ENCODE measurements at places on chromosomes 2 and 18. TPM values are rescaled to one million over a fixed set of nuclear protein-coding genes. Genes with fewer than 3 reads are reported as not detected.
A peak's percentile ranks its signal among the peaks of the same experiment; 100 is the strongest.

DNA sequence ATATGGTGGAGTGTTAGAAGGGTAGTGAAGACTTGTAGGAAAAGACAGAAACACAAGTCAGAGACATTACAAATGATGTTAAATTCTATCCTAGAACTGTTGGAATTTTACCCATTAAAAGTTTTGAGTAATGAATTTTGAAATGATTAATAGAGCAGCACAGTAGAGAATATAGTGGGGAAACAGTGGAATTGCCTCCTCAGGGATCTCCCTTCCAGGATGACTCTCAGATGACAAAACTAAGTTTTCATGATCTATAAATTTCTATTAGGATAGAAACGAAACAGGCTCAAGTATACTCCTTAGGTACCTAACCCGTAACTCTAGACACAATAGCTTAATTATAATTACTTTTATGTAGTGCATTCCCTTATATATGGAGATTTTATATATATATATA lies 86.7 kb downstream of the DPP4 start:
- no peak for DNase-seq

DNA sequence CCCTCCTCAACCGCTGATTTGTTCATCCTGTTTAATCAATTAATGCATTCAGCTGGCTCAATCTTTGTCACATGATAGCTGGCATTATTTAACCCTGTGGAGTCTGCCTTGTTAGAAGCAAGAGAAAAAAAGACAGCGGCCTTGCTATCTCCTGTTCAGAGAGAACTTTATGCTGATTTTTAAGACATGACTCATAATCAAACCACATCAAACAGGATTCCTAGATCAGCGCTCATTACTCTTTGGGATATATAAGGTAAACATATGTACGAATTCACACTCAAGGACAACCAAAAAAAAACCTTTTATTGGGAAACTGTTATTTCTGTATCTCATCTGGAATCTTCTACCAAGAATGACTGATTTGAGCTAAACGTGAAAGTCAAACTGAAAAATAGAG lies 195.1 kb downstream of the C1D start:
- no peak for DNase-seq

The ANKRD62 gene
- total RNA-seq, result 4.2 TPM

GRCh38 chr18:49819823-49820671 lies 6.7 kb upstream of the ACAA2 start:
- no peak for DNase-seq

The FRZB gene
- 0.69 TPM for total RNA-seq

GRCh38 chr2:72897785-72898584 lies 10.8 kb downstream of the SPR start:
- no peak for DNase-seq

The NTSR2 gene
- not detected for total RNA-seq

GRCh38 chr18:21943456-21943855 lies 202.9 kb downstream of the MIB1 start:
- no peak for DNase-seq

The UNC80 gene
- 2.6 TPM for total RNA-seq

DNA sequence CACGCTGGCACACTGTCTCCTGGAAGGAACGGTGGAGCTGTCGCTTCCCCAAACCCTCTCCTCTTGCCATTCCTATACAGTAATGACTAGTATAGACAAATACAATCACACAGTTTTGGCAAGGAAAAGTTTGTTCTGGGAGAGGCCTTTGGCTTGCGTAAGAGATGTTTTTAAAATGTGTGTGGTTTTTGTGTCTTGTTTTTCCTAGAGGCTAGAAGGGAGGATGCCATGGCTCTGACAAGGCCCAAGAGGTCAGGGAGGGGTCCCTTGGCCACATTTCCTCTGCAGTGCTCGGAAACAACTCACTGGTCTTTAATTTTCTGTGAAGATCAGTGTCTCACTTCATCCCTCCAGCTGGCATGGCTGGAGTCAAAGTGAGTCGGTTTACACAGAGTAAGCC lies 195.9 kb downstream of the SH3RF3 start:
- no peak for DNase-seq

GRCh38 chr18:67068608-67069007 lies 447.9 kb downstream of the DSEL start:
- DNase-seq, result no peak

- no peak for DNase-seq
Observed at GRCh38 chr2:72713857-72714256, 112.0 kb downstream of the EXOC6B start.

The LYPD6B gene
- total RNA-seq, result 3.8 TPM

- DNase-seq, result peak; percentile 12
Observed at GRCh38 chr18:24600076-24600654, 139.7 kb downstream of the HRH4 start.

- no peak for DNase-seq
Observed at GRCh38 chr18:74271635-74272034, 20.1 kb downstream of the CYB5A start.

DNA sequence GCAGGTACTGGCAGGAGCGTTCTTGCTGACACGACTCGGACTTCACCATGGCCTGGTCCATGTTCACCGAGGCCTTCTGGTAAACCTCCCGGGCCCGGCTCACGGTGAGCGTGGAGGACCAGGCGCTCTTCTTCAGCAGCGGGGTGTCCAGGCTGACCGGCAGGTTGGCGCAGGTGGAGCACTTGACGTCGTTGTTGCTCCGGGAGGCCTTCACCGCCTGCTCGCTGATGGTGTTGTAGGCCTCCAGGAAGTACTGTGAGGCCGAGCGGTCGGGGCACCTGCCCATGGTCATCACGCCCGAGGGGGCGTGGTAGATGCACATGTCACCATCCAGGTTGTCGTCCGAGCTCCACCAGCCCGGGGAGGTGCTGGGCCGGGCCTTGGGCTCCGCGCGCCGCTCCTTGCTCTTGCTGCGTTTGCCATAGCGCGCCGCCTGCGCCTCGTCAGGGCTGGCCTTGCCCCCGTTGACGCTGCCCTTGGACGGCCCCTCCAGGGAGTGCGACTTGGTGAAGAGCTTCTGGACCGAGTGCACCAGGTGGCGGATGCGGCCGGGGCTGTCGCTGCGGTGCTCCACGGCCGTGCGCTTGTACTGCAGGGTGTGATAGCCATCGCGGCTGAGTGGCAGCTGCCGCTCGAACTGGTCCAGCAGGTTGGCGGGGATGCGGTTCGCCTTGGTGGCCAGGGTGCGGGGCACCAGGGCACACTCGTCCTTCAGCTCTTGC lies 429.3 kb downstream of the TGIF1 start:
- DNase-seq, result no peak

DNA sequence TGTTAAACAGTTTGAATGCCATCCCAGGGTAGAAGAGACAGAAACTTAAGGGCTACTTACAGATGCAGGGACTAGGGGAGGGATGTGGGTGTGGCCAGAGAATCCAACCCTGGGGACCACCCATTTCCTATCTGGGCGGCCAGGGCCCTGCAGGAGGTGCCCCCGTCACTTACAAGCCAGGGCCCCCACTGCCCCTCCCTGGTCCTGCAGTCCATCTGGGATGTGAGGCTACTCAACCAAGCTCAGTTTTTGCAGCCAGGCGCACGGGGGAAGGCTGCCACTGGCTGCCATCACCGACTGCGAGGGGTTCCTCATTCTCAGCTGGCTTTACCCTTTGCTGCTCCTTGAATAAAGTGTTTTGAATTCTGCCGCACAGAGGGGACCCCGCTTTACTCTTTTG lies 42.1 kb downstream of the RRM2 start:
- no peak for DNase-seq

- no peak for DNase-seq
Observed at GRCh38 chr2:121949271-121949670, 193.8 kb downstream of the TSN start.

GRCh38 chr2:171158036-171158789 lies 2.5 kb downstream of the TLK1 start:
- no peak for DNase-seq

The NCKAP5 gene
- 1.3 TPM for total RNA-seq

The CDH7 gene
- not detected for total RNA-seq

GRCh38 chr2:30971231-30972025 lies 164.2 kb upstream of the CAPN13 start:
- no peak for DNase-seq

- DNase-seq, result no peak
Observed at GRCh38 chr18:60775978-60776377, 403.4 kb upstream of the MC4R start.

The UBR3 gene
- 21.0 TPM for total RNA-seq

The MROH2A gene
- total RNA-seq, result not detected

DNA sequence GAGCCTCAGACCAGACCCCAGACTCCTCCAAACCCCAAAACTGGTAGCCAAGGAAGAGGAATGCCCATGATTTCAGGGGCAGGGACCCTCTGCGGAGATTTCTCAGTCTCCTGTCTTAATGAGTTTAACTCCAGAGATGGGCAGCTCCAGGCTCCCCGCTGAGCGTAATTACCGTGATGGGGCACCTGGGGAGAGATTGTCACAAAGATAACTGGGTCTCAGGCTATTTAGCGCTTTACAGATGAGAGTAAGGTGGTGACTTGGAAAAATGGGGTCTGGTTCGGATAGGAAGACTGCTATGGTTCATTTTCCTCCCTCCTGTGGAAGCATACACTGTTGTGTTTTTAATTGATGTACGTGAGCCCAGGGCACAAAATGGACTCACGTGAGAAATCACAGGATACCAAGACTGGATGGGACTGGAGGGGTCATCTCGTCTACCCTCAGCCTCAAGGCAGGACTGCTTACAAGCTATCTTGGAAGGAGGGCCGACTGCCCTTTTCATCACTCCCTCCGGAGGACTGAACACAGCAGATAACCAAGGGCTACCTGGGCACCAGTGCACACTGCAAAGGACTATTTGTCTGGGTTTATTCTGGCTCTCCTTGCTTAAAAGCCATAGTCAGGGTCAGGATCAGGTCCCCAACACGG lies 427.8 kb downstream of the ZNF521 start:
- no peak for DNase-seq

DNA sequence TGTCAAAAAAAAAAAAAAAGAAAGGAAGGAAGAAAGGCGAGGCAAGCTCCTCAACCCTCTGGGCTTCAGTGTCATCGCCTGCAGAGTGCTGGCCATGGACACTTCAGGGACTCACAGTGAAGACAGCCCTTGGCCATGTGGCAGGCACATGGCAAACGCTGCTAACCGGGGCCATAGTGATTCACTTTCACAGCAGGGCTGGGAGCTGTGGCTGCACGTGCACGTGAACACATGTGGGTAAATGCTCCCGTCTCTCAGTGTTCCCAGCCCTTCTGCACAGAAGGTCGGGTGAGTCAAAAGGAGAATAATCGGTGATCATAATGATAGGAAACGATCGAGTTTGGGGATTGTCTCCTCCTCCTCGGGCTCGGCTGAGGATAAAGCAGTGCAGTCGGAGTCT lies 46.1 kb upstream of the UBE2F start:
- DNase-seq, result peak; percentile 53

DNA sequence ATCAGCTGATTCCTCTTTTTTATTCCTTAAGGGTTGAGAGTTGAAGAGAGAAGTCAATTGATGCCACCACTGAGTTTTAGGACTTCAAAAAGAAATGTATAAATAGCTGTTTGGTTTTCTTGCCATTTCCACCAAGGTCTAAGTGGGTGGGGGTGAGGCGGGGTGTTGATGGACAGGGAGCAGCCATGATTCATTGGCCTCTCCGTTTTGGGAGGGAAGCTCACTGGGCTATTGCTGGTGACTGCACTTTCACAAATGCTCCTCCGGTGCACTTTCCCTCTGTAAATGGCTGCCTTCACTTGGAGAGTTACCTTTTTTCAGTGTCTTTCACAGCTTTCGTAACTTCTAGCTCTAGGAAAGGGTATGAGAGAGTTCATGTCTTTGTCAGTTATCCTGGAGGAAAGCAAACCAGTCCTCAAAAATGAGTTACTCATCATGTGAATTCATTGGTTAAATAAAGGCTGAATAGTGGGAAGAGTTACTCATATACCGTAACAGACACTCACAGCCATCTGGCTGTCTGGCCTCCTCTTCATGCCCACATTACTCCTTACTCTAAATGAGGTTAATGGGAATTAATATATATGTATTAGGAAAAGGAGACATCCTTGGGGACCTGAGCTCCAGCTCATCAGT lies 17.4 kb upstream of the CTAGE1 start:
- no peak for DNase-seq

DNA sequence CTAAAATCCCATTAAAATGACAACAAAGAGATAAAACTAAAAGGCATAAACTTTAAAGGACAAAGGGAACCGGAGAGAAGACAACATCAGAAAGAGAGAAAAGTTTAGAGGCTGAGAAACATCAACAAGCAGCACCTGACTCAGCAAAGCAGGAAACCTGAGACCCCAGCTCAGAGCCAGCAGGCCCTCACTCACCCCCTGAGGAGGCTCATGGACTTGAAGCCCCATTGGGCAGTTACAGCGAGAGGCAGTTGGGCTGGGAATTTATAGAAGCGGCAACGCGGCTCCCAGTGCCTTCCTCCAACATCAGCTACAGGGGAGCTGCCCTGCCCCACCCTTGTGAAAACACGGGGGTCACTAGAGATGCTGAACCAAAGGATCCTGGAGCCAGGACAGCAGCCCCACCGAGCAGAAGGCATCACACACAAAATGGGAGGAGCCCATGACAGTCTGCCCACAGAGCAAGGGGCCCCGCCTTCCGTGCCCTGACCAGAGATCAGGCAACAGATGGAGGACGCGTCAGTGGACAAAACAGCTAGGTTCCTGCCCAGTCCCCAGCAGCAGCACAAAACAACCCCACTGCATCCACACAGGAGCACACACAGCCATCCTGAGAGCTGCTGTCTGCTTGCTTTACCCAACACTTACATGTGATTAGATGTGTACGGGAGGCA lies 52.7 kb downstream of the CMPK2 start:
- no peak for DNase-seq

DNA sequence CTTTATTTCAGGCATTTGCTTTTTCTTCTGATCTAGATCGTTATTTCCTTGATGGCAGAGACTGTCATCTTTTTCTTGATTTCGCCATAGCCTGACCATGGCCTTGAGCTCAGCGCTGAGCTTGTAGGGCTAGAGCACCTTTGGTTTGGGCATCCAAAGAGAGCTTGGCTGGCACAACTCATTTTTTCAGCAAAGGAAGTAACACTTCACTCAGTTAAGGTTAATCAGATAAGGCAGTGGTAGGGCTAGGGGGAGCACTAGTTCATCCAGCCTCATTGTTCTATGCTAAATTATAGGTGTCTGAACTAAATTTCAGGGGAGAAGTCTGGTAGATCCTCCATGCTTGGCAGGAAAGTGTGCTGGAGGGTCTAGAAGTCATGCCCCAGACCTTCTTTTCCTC lies 125.0 kb downstream of the SETBP1 start:
- DNase-seq, result no peak

The GAREM2 gene
- total RNA-seq, result 4.0 TPM

DNA sequence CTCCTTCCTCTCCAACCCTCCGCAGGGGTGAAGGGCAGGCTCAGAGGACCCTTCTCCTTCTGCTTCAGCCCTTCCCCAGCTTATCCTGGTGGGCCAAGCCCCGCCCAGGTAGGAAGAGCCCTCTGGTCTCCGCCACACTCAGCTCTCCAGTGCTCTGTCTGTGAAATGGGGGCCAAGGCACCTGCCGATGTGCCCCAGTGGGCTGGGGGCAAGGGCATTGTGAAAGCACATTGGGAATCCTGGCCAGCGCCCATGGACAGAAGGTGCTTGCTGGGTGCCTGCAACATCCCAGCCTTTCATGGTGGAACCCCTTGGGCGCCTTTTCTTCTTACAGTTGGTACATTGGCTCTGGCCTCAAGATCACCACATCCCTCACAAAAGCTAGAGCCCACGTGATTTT lies 150.8 kb downstream of the INHBB start:
- no peak for DNase-seq

GRCh38 chr18:5510135-5510846 lies 33.5 kb downstream of the EPB41L3 start:
- DNase-seq, result no peak

The TGOLN2 gene
- total RNA-seq, result 33.1 TPM

The CCDC74B gene
- 0.41 TPM for total RNA-seq
